HCEC 1CT (cell line): ENCODE measurements at places on chromosomes 11 and 22.

DNA sequence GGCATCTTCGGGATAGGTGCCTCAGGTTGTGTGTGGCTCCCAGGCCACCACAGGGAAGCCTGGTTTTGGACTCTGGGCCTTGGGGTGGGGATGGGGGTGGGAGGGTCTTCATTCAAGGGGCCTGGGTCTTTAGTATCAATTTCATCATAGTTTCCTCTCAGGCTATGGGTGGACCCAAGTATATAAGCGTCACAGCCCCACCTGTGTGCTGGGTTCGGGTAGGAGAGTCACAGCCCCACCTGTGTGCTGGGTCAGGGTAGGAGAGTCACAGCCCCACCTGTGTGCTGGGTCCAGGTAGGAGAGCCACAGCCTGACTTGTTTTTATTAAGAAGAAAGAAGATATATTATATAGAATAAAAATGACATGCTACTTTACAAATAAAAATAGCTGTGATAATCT, 422.1 kb downstream of the BRD1 start:
- no peak for DNase-seq

DNA sequence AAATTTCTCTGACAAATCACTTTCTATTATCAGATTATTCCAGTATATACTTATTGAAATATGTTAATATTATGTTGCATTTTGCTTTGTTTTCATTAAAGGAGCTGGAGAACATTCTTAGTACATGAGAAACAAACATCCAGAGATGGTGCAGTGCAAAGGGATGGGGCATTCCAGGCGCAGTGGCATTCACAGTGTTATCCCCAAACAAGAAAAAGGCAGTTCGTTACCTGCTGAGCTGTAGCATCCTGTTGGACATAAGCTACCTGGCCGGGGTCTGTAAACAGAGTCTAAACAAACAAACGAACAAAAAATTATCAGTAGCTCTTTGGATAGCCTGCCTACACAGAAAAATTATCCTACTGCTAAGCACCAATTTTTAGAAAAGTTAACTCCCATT, 47.4 kb downstream of the PRDM10 start:
- no peak for DNase-seq

DNA sequence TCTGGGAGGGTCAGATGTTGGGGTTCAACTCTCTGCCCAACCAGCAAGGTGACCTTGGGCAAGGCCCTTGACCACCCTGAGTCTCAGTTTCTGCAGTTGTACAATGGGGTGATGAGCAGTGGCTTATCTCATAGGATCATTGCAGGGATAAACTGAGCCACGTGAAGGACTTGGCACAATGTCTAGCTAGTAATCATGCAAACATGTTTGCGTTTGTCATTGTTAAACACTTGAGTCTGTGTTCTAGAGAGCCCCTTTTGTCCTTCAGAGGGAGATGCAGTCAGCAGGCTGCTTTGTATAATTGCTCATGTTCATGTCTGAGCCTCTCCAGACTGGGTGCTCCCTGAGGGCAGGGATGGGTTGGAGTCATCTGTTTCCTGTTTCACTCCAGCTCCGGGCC, 15.8 kb downstream of the CD82 start:
- DNase-seq = no peak

- peak; percentile 6 for DNase-seq
Measured at GRCh38 chr11:128860571-128861361, 6.3 kb downstream of the KCNJ1 start.

- DNase-seq = no peak
Measured at GRCh38 chr22:49564666-49565515, 262.8 kb downstream of the BRD1 start.

- no peak for DNase-seq
Measured at GRCh38 chr11:111301842-111302118, 3.4 kb downstream of the POU2AF3 start.

- DNase-seq = no peak
Measured at GRCh38 chr22:50072167-50072555, 13.1 kb downstream of the MLC1 start.

DNA sequence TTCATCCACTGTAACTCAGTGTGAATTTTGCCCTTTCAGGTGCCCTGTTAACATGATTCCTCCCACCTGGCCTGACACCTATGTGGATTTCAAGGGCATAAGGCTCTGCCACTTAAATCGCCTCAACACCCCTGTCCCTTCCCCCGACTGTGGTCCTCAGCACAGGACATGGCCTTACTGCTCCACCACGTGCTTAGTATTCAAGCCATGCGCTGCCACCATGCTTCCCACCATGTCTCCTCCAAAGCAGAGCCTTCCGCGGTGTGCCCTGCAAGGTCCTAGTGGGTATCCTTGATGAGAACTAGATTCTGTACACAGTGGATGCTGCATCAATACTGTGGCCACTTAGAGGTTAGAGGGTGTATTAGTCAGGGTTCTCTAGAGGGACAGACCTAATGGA, 51.9 kb downstream of the BUD13 start:
- no peak for DNase-seq

- DNase-seq = peak; percentile 92
Measured at GRCh38 chr11:16001899-16002426, 354.4 kb downstream of the SOX6 start.

GRCh38 chr11:82315093-82315492, 418.6 kb downstream of the FAM181B start:
- no peak for DNase-seq

GRCh38 chr11:36091256-36091811, 147.5 kb downstream of the LDLRAD3 start:
- DNase-seq = peak; percentile 38

DNA sequence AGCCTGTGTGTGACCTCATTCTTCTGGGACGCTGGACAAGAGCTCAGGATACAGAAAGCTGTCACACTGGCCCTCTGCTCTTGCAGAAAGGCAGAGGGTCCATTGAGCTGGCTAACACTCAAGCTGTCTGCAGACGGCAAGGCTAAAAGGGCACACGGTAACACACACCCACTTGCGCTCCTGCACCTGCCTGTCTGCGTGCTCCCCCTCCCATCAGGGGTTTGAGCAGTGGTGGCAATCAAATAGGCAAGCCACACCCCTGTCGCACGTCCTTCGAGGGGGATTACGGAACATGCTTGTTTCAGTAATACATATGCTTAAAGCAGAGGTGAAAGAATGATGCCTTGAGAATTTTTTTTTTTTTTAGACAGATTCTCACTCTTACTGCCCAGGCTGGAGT, 7.1 kb upstream of the QSER1 start:
- DNase-seq = no peak

GRCh38 chr11:32987851-32988250, 27.8 kb upstream of the DEPDC7 start:
- DNase-seq = no peak

- peak; percentile 39 for DNase-seq
Measured at GRCh38 chr11:87428266-87428665, 390.5 kb downstream of the TMEM135 start.

- DNase-seq = no peak
Measured at GRCh38 chr11:80241766-80242165, 800.9 kb upstream of the TENM4 start.

GRCh38 chr22:39417641-39418040, 18.1 kb downstream of the TAB1 start:
- no peak for DNase-seq

DNA sequence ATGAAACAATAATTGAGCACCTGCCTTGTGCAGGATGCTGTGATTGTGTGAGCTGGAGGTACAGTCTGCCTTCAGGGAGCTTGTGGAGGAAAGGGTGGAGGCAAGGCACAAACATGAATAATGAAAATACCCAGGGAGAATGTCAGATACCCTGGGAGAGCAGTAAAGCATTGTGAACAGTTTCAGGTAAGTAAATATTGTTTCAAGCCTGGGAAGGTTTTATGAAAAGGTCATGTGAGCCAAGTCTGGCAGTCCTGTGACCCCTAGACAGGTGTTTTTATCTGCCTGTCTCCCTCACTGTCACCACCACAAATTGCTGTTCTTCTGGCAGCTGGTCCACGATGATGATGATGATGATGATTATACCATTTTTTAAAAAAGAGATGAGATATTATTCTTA, 32.0 kb downstream of the SPECC1L start:
- DNase-seq = no peak

- DNase-seq = no peak
Measured at GRCh38 chr22:32534252-32535235, 59.9 kb downstream of the FBXO7 start.

DNA sequence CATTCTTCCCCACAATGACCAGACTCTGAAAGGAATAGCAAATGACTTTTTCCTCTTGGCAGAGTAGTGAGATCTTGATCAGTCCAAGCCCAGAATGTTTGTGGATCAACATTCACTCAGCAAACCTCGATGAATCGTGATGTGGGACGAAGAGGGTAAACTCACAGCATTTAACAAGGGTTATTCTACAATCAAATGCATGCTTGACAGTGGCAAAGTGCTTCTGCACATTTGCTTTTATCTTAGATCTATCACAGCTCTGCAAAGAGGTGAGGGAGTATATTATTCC, 31.8 kb downstream of the TMPRSS5 start:
- DNase-seq = no peak

- DNase-seq = no peak
Measured at GRCh38 chr11:44752713-44753112, 26.0 kb downstream of the TSPAN18 start.

- no peak for DNase-seq
Measured at GRCh38 chr11:106828576-106828975, 189.7 kb downstream of the GUCY1A2 start.

DNA sequence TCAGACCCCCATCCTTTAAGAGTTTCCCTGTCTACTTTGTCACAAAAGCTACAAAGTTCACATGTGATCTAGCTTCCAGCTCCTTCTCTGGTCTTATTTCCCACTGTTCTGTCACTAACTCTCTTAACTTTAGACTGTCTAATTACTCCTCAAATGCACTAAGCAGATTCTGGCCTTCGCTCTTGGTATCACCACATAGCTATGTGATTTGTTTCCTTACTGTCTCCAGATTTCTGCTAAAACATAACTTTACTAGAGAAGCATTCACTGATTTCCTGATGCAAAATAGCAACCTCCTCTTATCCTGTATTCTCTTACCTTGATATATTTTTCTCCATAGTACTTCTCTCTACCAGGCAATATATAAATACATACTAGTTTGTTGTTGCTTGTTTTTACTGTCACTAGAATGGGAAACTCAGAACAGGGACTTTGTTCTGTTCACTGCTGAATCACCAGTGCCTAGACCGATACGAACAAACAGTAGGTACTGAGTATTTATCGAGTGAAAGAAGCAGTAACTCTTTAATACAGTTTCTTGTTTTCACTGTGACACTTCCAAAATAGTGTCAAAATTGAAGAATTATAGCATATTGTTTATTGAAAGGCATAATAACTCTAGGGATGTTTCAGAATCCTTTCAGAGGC, 205.6 kb downstream of the DDX10 start:
- DNase-seq = peak; percentile 91

- DNase-seq = no peak
Measured at GRCh38 chr11:97964332-97965004, 1056.3 kb upstream of the CNTN5 start.

GRCh38 chr11:102955624-102956023, at the start of gene MMP13:
TSS of gene MMP13 (minus strand) at chr11:102955732. CDS start at chr11:102955705, 27 bp downstream.
- DNase-seq = no peak

GRCh38 chr22:35312198-35313059, 12.7 kb downstream of the TOM1 start:
- no peak for DNase-seq

DNA sequence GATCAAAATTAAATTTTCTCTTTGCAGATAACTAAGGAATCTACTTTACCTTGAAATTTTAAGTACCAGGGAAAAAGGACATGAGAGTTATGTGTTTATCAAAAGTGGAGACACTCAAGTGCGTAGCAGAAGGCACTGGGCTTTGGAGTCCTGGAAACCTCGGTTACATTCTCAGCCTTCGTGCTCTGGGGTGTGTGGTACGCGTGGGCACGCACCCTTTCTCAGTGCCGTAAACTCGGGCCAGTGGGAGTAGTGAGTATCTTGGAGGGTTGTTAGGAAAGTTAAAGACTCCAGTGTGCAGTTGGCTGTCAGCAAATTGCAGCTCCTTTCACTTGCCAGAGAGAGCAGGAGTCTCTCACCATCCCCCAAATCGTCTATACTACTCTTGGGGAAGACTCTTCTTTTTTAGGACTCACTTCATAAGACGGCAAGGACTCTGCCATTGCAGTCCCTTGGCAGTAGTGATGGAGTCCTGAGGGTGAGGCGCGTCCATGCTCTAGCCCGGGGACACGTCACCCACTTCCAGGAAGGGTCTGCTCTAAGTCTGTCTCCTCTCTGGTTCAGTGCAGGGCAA, 171.8 kb downstream of the TBC1D22A start:
- no peak for DNase-seq

DNA sequence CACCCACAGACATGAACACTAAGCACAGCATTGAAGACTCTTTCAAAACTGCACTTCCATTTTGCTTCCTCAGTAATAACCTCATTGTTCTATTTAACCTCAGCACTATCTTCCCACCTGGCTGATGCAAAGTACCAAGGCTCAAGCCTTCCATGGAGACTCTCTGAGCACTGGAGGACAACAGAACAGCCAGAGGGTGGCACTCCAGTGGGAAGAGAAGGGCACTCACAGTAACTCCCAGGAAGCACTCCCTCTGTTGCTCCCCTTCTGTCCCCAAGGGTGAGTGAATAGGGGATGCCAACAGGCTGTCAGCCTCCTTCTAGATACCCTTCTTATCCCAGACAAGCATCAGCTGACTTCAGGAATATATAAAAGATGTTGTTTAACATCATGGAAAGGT, 3.5 kb downstream of the ME3 start:
- no peak for DNase-seq

DNA sequence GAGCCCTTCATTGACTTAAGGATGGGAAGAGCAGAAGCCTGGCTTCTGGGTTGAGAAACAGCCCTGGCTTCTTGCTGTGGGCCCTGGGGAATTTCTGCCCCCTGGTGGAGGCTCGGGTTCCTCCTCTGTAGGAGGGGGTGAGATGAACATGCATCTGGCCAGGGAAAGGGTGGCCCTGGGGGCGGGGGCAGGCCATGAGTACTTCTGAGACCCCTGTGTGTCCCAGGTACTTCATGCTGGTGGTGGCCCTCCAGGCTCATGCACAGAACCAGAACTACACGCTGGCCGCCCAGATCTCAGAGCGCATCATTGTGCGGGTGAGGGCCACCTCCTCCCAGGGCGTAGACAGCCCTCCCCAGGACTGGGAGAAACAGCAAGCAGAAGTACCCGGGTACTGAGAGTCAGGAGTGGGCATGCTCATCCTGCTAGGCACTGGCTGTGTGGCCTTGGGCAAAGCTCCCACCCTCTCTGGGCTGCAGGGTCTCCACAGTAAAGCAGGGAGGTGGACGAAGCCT, 15.8 kb downstream of the TMEM258 start:
- DNase-seq = peak; percentile 59

DNA sequence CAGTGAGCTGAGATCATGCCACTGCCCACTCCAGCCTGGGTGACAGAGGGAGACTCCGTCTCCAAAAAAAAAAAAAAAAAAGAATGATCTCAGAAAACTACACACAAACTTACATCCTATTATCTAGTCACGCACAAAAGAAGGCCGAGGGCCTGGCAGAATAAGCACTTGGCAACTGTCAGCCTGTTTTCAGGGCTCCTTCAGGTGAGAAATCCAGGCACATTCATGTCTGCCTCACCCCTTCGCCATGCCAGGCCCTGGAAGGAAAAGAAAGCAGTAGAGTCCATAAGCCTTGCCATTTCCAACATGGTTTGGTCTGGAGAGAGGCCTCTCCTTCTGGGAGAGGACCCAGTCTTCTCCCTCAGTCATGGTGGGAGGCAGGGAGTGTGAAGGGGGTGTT, 30.9 kb downstream of the C11orf58 start:
- DNase-seq = no peak

- peak; percentile 77 for DNase-seq
Measured at GRCh38 chr11:57290288-57290687, 34.5 kb downstream of the TNKS1BP1 start.

GRCh38 chr22:37525073-37525745, 6.0 kb upstream of the CARD10 start:
- peak; percentile 83 for DNase-seq
